ENCODE measurements at places on chromosomes 12 and 14. TPM values are rescaled to one million over a fixed set of nuclear protein-coding genes. Genes with fewer than 3 reads are reported as not detected.

Gene TAS2R19
- total RNA-seq: 2.8 TPM

Gene MTA1
- 87.1 TPM for total RNA-seq

Gene CARMIL3
- total RNA-seq: 0.61 TPM

Gene ZBTB1
- 35.5 TPM for total RNA-seq

Gene TMEM119
- total RNA-seq: 13.0 TPM

Gene CPNE6
- total RNA-seq: not detected

Gene SLC5A8
- not detected for total RNA-seq

Gene IL26
- total RNA-seq: not detected

Gene NEUROD4
- total RNA-seq: not detected

Gene KLRC3
- total RNA-seq: not detected

Gene TRHDE
- total RNA-seq: 14.5 TPM

Gene BTBD6
- total RNA-seq: 89.7 TPM

Gene RNU4-1
- total RNA-seq: 976 TPM

Gene GZMB
- 2.0 TPM for total RNA-seq

Data from mesenteric fat pad (tissue), 1 donor.